Uterus (tissue), 4 donors: ENCODE measurements at places on chromosomes 13 and 19.
A peak's percentile ranks its signal among the peaks of the same experiment; 100 is the strongest.

- DNase-seq: no peak
Measured at GRCh38 chr19:51549533-51550324, 18.3 kb upstream of the SIGLEC6 start.

GRCh38 chr19:16085115-16085514 is 8.8 kb downstream of the TPM4 start:
- no peak for DNase-seq

GRCh38 chr19:40990972-40991381 is at the start of gene CYP2B6:
TSS of gene CYP2B6 (plus strand) at chr19:40991282. CDS start at chr19:40991306, 24 bp downstream.
- DNase-seq: no peak

DNA sequence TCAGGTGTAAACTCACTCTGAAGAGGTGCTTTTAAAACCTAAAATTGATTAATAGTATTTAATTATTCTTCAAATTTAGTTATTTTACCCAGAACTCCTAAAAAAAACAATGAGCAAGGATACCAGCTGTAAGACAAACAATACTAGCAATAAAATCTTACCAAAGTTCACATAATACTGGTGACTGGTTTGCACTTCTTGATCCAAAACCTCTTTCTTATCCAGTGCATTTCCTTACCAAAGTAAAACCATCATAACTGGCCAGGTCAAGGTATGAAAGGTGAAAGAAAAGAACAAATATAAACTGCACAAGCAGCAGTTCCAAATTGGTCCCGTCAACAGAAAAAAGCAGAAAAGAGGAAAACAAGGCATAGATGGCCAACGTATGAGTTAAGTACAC is 62.7 kb downstream of the PSPC1 start:
- DNase-seq: no peak

DNA sequence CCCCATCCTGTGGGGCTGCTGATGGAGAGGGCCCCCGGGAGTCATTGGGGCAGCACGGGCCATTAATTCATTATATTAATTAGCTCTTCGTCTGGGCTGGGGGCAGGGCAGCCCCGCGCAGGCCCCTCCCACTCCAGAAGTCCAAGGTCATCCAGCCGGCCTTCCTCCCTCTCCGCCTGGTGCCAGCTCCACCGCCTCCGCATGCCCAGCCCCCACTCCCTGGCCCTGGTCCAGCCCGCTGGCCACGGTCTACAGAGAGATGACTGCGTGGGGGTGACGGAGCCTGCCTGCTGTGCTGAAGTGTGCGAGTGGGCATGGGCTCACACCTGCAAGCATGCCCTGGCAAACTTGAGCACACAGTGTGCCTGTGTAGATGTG is 8.8 kb downstream of the IGLON5 start:
- no peak for DNase-seq

GRCh38 chr19:9941231-9941630 is 4.9 kb upstream of the OLFM2 start:
- DNase-seq: no peak

DNA sequence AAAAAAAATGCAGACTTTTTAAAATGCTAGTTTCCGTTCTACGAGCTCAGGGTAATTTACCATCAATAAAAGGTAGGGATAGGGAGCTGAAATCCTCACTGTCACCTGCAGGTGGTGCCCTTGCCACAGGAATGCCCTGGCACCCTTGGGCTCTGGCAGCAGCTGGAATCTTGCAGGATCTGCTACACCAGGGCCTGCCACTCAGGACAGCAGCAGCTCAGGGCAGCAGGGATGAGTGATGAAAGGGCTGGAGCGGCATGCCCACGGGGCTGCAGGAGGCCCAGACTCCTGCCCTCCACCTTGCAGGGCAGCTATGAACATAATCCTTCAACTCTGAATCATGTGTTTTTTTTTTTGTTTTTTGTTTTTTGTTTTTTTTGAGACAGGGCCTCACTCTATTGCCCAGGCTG is 54.0 kb downstream of the GNG7 start:
- peak; percentile 64 for DNase-seq

DNA sequence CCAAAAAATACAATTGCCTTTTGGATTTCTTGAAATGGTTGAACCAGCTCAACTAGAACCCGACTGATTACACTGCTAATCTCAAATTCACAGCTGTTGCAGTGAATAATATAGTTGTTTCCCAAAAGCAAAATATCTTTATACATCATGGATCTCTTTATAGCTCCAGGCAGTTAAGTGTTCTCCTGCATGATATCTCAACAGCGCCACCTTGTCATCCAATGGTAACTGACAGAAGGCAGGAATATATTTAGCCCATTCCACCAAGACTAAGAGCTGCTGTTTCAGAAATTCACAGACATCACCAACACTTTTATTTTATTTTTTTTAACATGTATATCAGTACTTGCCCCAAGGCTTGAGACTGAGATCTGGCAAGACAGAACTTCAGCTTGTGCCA is 1141.0 kb upstream of the PRR20A start:
- DNase-seq: no peak

GRCh38 chr13:44104969-44105368 is 225.3 kb downstream of the LACC1 start:
- no peak for DNase-seq

- DNase-seq: no peak
Measured at GRCh38 chr13:107099661-107100060, 531.7 kb upstream of the ARGLU1 start.

DNA sequence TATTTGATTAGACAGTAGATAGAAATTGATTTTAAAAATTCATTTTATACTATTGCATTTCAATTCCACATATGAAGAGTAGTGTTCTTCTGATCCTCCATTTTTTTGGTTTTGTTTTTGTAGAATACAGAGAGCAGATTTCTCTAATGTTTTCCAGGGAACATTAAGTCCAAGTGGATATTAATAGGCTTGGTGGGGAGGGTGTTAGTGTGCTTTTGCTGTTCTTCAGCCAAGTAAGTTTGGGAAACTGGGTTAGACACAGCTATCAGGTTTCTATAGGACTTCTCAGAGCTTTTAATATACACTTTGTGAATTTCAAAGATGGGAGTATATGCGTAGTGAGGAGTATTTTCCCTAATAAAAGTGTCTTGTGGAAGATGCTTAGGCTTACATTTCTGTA is 21.8 kb downstream of the NAA16 start:
- DNase-seq: no peak

DNA sequence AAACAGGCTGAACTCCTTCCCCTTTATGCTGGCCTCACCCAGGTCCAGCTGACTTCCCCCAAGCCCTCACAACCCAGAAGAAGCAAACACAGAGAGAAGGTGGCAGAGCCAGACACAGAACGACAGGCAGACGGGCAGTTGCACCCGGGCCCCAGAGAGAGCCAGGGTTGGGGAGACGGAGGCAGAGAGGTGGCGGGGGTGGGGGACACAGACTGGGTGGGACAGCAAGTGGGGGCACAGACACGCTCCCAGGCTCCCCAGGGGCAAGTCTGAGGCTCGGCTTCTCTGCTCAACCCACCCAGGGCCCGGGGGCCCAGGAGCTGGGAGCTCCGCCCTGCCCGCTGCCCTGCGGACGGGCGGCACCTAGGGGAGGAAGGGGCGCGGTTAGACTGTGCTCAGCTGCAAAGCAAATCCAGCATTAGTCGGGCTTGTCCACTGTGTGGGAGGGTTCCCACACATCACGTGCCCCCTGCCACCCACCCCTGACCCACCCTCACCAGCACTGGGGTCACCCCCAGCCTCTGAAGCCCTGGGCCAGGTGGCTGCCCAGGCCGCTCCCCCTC is 31.3 kb upstream of the ASF1B start:
- no peak for DNase-seq

DNA sequence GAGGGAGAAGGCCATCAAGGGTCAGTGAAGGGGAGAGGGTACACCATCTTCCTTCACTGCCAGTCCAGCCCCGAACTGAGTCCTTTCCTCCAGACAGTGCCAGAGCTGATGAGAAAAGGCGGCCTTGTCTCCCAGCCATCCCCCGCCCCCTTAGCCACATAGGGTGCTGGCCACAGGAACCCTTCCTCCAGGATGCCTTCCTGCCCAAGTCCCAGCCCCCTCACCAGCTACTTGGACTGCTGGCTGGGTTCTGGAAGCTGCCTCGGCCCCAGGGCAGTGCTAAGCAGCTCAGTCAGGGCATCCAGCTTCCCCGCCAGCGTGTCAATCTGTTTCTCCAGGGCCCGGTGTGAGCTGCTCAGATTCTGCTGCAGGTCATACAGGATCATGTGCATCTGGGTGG is 12.6 kb upstream of the SMG9 start:
- no peak for DNase-seq

- no peak for DNase-seq
Measured at GRCh38 chr13:29562786-29563438, 32.6 kb downstream of the SLC7A1 start.

GRCh38 chr19:50778906-50779430 is 8.7 kb downstream of the GPR32 start:
- DNase-seq: no peak

- DNase-seq: peak; percentile 95
Measured at GRCh38 chr19:7368456-7368855, 19.7 kb downstream of the ARHGEF18 start.
